Ecto neural progenitor cell (in vitro differentiated cells): ENCODE measurements at places on chromosomes 6 and 20.

- DNase-seq, result no peak
Measured at GRCh38 chr20:19934792-19935491, 82.2 kb upstream of the NAA20 start.

DNA sequence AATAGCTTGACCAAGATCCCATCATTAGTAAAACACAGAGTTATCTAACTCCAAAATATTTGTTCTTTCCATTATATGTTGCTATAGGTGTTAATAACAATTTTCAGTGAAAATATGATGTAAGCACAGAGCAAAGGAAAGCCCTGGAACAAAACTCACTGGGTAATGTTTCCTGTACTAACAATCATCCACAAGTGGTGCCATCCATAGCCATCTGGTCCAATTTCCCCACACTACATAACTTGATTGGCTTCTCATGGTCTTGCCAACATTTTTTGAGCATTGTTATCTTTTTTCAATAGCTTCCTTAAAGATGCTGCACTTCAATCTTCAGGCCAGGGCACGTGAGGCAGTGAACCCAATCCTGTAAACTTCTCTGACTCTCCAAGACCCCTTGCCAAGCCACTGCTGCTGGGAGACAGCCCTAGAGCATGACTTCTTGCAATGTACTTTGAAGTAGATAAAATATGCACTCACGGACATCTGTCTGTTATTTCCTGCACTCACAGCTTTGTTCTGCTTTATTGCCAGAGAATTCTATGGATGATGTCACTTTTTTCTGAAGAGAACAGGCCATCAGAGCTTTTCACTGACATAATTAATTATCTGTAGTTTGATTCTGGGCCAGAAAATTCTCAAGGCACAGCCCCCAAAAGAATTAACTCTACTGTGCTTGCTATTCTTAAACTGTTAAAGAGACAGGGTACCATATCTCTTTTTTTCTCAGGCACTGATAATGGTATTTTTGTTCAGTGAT is 97.5 kb upstream of the TMEM30A start:
- DNase-seq, result no peak

- no peak for DNase-seq
Measured at GRCh38 chr20:35697696-35698297, 1.4 kb downstream of the NFS1 start.

DNA sequence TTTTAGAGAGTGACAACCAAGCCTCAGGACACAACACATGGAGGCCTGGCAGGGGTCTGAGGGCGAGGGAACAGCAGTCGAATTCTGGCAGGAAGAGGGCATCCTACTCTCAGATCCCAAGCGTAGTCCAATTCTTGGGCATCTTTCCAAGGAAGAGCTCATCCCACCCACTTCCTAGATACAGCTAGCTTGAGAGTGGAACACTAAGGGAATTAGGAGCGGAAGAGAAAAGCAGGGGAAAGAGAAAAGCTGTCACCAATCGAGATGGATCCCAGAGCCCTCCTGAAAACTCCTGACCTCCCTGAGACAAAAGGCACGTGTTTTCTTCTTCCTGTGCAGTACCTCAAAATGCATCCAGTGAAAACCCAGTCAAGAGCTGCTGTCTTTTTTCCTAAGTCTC is 67.1 kb downstream of the GFOD1 start:
- no peak for DNase-seq

DNA sequence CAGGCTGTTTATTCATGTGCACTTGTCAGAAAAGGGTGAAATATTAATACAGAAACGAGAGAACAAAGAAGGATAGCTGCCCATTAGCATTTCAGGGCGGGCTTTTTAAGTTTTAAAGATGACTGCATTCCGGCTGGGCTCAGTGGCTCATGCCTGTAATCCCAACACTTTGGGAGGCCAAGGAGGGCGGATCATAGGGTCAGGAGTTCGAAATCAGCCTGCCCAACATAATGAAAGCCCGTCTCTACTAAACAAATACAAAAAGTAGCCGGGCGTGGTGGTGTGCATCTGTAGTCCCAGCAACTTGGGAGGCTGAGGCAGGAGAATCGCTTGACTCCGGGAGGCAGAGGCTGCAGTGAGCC is 130.5 kb downstream of the HFE start:
- peak; percentile 60 for DNase-seq

DNA sequence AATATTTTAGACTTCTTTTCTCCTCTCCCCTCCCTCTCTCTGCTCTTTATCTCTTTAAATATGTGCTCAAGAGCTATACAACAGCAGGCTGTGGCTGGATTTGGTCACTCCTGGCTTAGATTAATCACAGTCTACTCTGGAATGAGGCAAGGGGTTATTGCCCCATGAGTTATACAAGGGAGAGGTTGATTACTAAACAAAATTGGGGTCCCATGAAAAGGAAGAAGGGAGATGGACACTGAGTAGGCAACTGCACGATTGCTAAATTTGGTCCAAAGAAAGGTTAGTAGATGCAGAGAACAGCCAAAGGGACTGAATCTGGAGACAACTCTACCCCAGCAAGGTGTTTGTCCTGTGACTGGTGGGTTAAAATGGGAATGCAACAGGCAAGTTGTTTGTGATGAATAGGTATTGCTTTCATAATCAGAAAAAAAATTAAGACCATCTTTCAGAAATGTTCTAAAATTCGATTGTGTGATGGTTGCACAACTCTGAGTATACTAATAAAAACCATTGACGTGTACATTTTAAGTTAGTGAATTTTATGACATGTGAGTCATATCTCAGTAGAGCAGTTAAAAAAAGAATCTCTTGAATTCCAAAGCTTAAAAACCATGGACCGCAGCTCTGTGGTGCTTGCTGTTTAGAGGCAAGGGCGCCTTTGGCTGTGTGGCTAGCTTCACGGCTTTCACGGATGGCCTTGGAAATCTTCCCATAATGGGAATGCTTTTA is 57.1 kb downstream of the KIZ start:
- DNase-seq, result no peak

GRCh38 chr6:167150941-167151549 is 6.7 kb downstream of the GPR31 start:
- no peak for DNase-seq

GRCh38 chr20:39829661-39830060 is 859.4 kb downstream of the MAFB start:
- DNase-seq, result no peak

DNA sequence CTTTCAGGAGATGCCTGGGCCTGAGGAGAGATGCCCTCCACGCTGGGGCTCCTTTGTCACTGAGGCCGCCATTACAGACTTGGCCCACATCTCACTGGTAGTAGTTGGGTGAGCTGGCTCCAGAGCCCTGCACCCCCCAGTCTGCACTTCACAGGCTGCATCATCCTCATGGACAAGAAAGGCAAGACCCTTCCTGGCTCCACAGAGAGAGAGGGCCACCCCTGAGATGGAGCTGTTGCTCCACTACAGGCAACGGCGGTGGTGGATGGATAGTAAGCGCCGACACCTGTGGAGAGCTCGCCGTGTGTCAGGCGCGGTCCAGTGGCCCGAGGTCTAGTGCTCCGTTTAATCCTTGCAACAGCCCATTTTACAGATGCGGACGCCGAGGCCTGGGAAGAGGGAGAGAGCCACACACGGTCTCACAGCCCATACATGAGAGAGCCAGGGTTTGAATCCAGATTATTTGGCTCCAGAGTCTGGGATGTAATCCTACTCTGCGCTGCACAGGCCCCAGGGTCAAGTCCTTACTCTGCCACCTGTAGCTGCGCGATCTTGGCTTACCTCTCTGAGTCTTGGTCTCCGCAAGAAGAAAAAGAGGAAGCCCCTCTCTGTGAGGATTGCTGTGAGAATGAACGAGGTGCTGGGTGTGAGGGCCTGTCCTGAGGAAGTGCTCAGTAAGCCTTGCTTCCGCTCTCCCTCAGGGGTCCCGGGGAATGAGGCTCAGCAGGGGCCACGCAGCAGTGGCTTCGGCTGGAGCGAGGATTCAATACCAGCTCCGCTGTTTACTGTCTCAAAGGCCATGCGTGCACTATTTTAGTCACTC is 34.5 kb downstream of the SPDEF start:
- no peak for DNase-seq

GRCh38 chr6:1872649-1873131 is 263.0 kb downstream of the FOXC1 start:
- DNase-seq, result no peak

DNA sequence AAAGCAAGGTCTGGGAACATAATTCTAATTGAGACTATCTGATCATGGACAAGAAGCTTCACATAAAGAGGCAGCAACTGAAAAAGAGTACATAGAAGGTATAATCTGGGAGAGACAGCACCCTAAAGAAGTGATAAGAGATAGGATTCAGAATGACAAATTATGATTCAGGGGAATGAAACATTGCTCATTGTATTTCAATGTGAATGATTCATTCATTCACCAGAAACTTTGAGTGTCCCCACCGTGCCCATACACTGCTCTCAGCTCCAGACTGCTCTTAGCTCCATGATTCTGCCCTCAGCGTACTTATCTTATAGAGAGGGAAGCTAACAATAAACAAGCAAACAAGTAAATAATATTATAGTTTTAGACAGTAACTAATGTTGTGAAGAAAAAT is 329.3 kb upstream of the IRAK1BP1 start:
- DNase-seq, result no peak

- DNase-seq, result no peak
Measured at GRCh38 chr6:53582963-53583362, 38.1 kb upstream of the GCLC start.

DNA sequence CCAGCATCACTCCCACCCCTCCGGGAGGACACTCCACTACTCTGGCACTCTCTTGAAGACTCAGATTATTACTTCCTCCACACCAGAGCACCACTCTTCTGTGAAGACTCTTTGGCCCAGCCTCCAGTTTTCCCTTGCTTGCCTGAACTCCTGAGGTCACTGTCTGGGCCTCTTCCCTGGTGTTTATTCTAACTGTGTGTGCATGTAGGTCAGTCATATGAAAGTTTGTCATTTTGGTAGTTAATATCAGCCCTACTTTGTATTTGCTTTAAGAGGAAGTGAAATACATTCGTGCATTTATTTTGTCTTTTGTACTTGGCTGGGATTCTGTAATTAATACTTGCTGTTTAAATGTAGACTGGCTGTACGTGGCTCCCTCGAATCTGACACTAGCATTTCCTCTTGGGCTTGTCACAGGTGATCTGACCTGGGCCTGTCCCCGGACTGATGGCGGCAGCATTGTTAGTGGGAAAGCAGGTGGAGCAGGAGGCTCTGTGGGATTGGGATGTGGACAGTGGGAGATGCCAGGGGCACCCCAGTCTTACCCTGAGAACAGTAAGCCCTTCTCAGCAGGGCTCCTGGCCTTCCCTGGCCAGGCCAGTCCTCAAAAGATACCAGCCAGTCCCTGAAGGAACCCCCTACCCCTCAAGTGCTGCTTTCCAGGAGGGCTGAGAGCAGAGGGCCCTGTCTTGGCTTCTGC is 350.5 kb downstream of the CDC5L start:
- no peak for DNase-seq

GRCh38 chr6:100475554-100476320 is 11.0 kb upstream of the SIM1 start:
- no peak for DNase-seq

GRCh38 chr6:167825332-167826229 is 1.1 kb upstream of the AFDN start:
- peak; percentile 85 for DNase-seq

DNA sequence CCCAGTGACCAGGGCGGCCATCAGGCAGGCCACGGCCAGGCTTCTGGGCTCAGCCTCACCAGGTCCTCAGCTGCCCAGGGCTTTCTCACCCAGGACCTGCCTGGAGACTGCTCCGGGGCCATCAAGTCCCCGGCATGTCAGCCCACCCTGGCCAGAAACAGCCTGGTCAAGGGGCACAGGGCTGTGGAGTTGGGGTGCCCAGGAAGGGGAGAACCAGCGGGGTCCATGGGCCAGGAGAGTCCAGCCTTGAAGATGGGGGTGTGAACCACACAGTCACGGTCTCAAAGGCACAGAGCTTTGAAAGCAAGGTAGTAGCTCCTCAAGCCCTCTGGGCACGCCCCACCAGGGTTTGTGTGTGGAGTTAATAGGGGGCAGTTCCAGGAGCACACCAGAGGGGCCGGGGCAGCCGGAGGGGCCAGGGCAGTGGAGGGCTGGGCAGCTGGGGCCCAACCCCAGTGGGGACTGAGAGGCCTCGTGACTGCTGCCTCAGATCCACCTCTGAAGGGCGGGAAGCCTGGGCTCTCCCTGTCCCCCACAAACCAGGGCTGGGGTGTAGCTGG is 48.0 kb upstream of the BHLHE23 start:
- DNase-seq, result peak; percentile 44

DNA sequence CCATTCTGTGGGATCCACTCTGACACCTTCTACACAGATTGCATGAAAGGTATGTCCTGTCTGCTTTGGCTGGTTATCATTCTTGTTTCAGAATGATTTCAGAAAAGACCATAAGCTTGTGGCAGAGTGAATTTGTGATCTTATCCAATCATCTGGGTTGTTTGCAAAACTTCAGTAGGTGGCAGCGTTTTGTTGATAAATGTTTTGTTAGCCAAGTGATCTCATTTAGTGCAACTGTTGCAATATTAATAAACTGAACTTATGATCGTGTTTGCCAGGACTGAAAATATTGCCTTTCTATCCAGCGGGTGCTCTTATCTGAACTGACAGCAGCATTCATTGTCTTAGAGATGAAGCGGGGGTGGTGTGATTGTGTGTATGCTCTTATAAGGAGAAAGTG is 613.2 kb upstream of the NOX3 start:
- no peak for DNase-seq

- DNase-seq, result no peak
Measured at GRCh38 chr6:163661272-163661671, 246.8 kb downstream of the QKI start.

DNA sequence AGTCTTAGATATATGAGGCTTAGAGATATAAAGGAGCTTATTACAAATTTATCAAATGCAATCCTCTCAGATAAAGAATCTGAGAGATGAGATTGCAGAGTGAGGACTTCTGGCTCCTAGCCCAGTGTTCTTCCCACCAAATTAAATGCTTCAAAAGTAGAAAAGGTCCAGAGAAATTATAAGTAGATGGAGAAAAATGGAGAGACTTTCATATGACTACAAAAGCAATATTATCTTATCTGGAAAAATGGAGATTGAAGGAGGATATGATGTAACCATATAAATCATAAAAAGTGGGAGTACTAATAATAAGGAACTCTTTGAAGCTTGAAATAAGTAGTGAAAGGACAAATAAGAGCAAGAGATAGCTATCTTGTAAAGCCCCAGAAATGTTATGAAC is 2.8 kb downstream of the KCTD20 start:
- no peak for DNase-seq

DNA sequence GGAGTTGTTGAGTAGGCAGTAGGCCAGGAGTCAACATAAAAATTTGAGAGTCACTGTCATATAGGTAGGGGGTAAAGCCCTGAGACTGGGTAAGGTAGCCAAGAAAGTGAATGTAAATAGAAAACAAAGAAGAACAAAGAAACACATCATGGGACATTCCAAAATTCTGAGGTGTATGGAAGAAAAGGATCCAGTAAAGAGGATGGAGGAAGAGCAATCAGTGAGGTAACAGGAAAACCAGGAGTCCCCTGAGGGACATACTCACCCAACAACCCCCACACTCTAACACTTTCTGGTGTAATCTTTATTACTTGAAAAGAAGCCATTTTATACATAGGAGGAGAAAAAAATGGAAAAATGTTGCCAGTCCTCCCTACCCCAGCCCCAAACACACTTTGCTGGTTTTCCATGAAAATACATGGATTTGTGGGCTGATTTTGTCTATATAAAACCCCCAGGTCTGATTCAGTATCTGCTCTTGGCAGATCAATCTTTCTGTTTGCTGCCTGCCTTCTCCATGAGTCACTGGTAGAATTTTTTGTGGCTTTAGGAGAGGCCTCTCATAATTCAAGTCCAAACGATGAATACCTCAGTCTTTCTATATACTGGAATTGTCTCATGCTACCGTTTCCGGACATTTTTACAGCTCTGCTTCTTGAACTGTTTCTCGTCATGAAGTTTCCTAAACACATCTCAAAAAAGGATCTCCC is 271.4 kb upstream of the MAN1A1 start:
- DNase-seq, result no peak
